Brain microvascular endothelial cell (primary cell): ENCODE measurements at places on chromosomes 12 and 14.
A peak's percentile ranks its signal among the peaks of the same experiment; 100 is the strongest.

DNA sequence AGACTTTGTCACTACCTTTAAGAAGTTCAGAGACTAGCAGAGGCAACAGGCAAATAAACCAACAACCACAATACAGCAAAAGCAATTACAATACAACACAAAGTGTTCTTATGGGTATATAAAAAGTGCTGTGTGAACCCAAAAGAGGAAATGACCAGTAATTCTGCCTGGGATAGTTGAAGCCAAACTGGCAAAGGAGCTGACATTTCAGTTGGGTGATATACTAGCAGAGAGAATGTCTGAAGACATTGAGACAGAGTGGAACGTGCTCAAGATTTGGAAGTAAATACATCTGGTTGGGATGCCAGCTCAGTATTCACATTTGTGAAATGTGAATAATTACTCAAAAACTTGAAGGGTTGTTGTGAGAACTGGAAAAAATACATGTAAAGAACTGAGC lies 80.6 kb upstream of the GTF2A1 start:
- DNase-seq: no peak

GRCh38 chr12:68018315-68018714 lies 29.1 kb downstream of the IFNG-AS1 start:
- no peak for DNase-seq

DNA sequence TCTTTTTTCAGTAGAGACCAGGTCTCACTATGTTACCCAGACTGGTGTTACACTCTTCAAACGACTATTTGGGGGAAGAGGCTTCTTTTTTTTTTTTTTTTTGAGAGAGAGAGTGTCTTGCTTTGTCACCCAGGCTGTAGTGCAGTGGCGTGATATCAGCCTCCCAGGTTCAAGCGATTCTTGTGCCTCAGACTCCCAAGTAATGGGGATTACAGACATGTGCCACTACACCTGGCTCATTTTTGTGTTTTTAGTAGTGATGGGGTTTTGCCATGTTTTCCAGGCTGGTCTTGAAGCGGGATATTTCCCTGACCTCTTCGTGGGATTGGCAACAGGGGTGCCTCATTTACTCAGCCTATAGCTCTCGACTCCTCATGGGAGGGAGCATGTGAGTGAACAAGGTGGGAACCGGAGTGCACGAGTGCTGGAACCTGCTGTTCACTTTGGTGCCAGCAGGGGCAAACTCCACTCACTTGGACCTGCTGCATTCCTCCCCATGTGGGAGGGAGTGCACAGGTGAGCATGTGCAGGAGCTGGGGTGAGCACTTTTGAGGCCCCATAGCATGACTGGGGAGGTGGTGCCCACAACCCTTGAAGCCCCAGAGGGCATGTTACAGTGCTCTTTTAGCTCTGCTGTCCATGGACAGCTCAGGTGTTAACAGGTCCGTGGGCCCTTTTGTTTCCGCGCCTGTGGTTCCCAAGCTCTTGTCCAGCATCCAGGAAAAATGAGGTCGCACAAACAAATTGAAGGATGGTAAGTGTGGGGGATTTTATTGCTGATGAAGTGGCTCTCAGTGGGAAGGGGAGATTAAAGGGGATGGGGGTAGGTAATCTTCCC lies 79.1 kb upstream of the HECTD1 start:
- no peak for DNase-seq

DNA sequence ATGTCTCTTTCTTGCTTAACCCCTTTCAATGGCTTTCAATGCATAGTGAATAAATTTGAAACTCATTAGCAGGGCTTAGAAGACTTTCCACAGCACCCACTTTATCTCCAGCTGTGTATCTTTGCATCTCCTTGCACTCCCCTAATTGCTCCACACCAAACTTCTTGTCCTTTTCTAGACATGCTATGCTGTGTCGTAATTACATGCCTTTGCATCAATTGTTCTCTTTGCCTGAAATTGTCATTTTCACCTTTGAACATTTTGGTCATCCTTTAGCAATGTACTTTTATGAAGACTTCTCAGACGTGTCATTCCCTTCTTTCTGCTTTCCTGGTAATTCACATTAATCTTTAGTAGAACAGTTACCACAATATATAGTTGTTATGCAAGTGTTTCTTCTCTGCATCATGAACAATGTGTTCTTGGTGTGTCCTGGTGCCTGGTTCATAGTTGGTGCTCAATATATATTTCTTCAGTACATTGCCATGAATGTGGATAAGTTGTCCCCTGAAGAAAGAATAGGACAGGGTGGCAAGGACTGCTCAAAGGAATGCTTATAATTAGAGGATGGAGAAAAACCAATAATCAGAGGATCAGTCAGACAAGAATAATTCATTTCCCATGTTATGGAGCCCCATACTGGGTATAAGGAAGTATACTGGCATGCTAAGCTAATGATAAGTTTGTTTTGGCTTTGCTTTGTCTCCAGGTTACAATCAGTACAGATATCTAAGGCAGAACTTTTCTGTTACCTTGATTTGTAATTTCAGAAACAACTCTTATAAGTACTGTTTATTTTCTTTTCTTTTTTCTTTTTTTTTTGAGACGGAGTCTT lies 27.2 kb downstream of the ARF6 start:
- no peak for DNase-seq

- DNase-seq: no peak
Measured at GRCh38 chr12:117313926-117314325, 47.5 kb downstream of the NOS1 start.

GRCh38 chr12:121288158-121288845 lies 8.2 kb downstream of the CAMKK2 start:
- no peak for DNase-seq

- DNase-seq: peak; percentile 19
Measured at GRCh38 chr14:56482310-56482911, 97.2 kb upstream of the TMEM260 start.

DNA sequence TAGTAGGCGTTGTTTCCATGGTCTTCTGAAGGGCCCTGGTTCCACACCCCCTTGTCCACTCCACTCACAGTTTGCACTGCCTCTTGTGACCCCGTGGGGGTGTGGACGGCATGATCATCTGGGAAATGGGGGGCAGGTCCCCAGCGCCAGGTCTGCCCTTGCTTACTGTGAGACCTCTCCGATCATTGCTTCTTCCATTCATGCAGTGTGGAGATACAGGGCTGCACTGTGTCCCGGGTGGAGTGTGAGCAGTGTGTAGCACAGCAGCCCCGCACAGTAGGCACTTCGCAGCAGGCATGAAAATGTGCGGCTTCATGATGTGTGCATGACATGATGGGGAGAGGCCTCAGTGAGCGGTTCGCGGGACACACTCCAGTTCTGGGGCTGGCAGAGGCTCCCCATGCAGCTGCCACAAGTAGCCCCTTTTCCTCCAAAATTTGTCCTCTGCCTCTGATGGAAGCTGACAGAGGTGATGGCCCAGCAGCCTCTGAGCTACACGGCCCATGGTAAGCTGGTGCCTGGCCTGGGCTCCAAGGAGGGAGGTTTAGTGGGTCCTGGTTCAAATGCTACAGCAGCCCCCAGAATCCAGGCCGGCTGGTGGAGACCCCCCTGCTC lies 15.0 kb downstream of the RIN3 start:
- no peak for DNase-seq

- no peak for DNase-seq
Measured at GRCh38 chr14:75484711-75485429, 37.4 kb upstream of the BATF start.

- no peak for DNase-seq
Measured at GRCh38 chr12:5521456-5522325, 89.8 kb downstream of the NTF3 start.

DNA sequence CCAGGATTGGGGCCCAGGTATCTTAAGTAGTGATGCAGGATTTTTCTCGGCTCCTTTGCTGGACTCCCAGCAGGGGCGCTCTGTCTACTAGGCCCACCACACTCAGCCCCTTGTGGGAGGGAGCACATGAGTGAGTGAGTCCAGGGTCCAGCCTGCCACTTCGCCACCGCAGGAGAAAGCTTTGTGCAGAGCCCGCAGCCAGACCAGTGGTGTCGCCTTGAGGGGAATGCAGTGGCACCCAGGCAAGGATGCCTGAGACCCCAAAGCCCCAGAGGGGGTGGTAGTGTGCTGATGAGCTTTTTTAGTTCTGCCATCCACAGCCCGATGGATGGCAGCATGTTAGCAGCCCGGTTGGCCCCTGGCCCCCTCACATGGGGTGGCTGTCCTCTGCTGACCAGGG lies 5.4 kb upstream of the MRPS35 start:
- DNase-seq: no peak

DNA sequence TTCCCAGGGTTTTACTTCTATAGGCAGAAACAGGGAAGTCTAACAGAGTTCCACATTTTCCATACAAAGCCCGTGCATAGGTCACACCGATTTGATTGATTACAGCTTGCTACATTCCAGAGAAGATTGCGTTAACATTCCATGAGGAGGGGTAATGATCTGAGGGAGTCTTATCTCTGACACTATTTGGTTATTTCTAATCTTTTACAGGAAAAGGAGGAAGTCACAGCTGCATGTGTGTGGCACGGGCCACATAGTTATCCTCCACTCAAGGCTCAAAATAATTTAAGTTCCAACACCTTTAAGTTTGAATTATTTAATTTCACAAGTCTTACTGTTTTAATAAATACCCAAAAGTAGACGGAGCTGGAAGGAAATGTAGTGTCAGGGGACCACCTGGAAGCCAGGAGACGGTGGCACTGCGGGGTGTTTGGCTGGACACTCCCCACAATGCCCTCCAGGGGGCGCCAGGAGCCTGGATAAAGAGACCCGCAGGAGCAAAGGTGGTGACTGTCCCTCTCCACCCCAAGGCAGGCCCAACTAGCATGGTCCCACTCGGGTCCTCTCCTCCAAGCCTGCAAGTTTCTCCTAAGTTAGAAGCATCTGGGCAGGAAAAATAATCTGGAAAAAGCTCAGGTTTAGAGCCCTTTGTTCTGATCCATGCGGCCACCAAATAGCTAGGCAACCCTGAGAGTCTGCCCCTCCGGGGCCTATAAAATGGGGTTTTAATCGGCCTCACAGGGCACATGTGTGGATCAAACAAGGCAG lies 20.2 kb downstream of the KRT8 start:
- DNase-seq: peak; percentile 49

GRCh38 chr12:132622437-132623071 lies 4.0 kb downstream of the P2RX2 start:
- DNase-seq: peak; percentile 76

DNA sequence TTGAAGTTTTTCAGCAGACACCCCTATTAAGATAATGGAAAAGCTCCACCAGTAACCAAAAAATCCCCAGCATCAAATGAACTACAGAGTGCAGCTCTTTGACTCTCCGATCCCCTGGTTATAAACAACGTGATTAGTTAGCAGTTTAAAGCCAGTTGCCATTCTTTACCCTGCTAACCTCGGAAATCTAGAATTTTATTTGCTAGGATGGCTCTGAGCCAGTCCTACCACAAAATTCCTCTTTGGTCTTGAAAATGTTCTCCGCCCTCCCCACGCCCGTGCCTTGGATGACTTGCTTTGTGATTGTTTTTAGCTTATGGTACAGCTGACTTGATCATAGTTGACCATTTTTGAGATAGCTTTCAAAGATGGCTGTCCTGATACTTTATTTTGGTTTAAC lies 1.2 kb downstream of the KLHDC2 start:
- peak; percentile 56 for DNase-seq
